ENCODE measurements at places on chromosomes 1 and 21.

DNA sequence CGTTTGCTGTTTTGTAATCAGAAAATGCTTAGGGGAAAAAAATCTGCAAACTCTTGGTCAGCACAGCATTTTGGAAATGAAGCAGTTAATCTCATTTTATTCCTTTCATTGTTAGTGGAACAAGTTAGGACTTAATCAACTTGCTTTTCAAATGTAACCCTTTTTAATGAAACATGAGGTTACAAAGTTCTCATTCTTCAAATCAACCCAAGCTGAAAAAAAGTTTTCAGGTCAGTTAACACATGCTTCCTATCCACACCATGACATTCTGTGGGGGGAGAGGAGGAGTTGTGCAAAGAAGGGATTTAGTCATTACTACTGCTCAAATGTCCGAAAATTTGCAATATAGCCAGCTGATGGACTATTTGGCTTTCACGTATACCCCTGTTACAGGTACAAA, 283.2 kb upstream of the LYPLAL1 start:
- DNase-seq = no peak

DNA sequence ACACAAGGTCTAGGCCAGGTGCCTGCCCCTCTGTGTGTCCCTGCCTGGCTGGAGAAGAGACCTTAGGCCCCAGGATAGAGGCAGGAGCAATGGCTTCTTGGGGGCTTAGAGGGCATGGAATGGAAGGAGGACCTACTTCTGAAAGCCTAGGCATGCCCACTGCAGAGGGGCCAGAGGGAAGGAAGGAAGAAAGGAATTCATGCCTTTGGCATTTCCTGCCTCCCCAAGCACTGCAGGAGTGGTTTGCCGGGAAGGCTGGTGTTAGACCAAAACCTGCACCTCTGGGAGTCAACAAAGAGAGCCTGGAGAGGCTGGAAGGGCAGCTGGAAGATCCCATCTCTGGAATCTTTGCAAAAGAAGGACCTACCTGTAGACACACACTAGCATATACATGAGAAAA, 50.7 kb upstream of the KCNE2 start:
- no peak for DNase-seq

DNA sequence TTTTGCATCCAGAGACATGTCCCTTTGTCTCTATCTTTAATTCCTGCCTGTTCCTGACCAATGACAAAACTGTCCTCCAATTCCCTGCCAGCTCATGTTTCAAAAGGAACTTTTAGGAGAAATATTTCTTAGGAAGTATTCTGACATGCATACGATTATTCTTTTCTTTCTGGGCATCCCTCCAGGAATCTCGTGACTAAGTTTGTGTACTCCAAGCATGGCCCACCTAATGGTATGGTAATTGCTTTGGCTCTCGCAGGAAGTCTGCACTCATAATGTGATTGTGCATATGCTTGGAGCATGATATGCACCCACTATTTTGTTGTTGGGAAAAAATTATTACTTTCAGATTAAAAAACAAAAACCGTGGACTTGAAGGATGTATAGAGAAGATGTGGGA, 256.4 kb downstream of the PRDM2 start:
- DNase-seq = no peak

- no peak for DNase-seq
These were observed 61.2 kb downstream of the AGPAT3 start for GRCh38 chr21:43926196-43926595.

- DNase-seq = no peak
These were observed 15.0 kb downstream of the SKI start for GRCh38 chr1:2242814-2243725.

DNA sequence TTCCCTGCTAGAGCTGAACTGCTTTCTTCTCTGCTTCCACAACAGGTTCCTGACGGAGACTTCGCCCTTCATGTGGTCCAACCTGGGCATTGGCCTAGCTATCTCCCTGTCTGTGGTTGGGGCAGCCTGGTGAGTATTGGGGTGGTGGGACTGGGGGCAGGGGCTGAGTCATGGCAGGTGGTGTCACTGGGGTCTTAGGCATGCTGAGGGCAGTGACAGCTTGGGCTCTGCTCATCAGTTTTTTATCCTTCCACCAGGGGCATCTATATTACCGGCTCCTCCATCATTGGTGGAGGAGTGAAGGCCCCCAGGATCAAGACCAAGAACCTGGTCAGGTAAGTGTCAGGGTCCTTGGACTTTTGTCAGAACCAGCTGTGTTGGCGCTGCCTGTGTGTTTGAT, 1.3 kb downstream of the ATP6V0B start:
- DNase-seq = no peak

- no peak for DNase-seq
These were observed 37.7 kb upstream of the PTBP2 start for GRCh38 chr1:96683931-96684330.

All from activated T-cell treated with anti-CD3 and anti-CD28 coated beads for 4 hours (primary cell).